ENCODE measurements at places on chromosomes 13 and 19.

- DNase-seq, result no peak
Measured at GRCh38 chr19:44883922-44884321, 7.1 kb upstream of the TOMM40 start.

GRCh38 chr13:20669162-20669561, 34.3 kb upstream of the IL17D start:
- no peak for DNase-seq

DNA sequence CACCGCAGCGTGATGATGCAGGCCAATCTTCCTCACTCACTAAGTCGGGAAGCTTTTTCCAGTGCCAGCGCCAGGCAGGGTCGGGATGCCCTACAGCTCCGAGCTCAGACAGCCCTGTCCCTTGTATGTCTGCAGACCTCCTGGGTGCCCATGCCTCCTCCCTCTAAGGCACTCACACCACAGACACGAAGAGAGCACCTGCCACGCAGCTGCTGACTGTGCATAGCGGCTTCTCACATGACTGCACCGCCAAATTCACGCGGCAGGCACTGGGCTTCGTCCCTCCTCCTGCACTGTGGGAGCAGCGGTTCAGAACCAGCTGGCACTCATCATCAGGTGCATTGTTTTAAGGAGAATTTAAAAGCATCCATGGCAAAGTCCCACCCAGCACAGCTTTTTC, 88.1 kb downstream of the SLC7A1 start:
- no peak for DNase-seq

GRCh38 chr19:29048873-29049272, 164.1 kb downstream of the UQCRFS1 start:
- DNase-seq, result no peak

GRCh38 chr19:15551293-15552004, 43.1 kb downstream of the CYP4F22 start:
- DNase-seq, result no peak

DNA sequence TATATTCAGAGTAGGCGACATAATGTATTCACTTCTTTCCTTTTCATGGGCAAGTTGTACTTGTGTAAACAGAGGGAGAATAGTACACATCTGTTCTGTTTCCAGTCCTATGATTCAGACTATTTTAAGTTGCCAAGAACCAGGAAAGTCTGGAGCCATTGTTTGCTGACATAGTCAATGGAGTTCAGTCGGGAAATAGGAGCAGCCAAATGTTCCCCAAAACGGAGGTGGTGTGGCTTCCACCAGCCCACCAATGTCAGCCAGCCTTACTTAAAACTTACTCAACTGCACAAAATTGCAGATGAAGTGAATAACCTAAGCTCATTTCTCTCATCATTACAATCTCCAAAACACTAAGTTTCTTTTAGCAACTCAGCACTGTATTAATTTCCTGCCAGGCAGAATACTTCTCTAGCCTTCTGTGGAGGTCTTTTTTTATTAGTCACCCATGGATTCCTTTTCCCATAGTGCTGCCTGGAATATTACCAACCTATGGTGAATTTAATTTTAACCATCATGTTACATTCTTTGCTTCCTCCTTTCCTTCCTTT, 22.3 kb upstream of the CSNK1A1L start:
- no peak for DNase-seq

DNA sequence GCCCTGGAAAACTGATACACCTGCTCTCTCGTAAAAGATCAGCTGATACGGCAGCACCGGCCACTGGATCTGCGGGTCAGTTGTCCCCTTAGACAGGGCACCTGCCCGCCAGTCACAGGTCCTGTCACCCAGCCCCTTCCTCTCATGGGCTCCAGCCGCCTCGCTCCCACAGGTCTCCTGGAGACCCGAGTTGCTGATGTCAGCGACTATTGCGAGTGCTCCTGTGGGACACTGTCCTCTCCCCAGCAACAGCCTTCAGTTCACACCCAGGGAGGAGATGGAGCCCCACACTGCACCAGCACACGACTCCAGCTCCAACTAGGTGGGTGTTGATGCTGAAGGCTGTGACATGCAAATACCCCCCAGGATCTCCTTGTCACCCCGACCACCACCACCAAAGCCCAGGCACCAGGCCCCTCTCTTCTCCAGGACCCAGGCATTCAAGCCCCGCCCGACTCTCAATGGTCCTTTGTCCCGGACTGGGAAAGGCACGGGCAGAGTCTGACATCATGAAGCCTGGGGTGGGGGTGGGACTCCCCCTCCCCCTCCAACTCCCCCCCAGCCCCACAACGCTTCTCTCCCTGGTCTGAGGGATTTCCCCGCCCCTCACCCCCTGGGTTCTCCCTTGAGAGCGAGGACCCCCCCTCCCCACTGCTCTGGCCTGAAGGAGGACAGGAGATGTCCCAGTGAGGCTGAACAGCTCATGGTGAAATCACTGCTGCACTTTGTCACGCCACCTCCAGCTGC, 1.4 kb upstream of the MAG start:
- no peak for DNase-seq

- DNase-seq, result no peak
Measured at GRCh38 chr13:19781526-19781925, 1.2 kb downstream of the PSPC1 start.

DNA sequence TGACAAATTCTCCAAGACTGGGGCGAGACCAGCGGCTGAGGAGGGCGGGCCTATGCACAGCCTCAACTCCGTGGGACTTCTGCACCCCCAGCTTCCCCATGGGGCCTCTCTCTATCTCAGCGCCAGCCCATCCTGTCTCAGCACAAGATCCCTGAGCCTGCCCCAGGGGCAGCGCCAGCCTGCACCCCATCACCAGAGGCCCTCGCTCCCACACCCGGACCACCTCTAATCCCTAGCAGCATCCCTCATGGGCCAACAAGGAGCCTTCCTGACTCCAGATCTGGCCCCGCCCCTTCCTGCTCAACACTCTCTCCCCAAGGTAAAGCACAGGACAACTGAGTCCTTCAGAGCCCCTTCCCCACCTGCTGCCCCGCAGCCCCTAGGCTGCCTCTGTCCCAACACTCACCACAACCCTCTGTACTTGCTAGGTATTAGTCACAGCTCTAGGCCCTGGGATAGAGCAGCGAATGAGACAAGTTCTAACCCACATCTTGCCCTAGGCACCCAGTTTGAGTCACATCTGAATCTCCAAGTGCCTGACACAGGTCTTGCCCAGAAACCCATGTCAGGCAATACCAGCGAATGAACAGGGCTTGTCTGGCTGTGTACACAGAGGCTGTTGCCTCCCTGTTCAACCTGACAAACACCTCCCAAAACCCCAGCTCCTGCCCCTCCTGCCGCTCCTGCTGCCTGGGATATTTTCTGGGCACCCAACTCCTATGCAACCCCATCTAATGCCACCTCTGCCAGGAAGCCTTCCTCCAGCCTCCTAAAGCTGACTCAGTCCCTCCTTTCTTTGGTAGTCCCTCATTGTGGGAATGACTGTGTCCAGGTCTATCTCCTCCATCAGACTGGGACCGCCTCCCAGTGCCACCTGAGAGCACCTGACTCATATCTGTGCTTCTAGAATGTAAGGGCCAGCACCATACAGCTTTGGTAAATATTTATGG, 18.6 kb downstream of the GRIK5 start:
- DNase-seq, result no peak

GRCh38 chr19:35307931-35308330, 16.0 kb downstream of the MAG start:
- DNase-seq, result no peak

DNA sequence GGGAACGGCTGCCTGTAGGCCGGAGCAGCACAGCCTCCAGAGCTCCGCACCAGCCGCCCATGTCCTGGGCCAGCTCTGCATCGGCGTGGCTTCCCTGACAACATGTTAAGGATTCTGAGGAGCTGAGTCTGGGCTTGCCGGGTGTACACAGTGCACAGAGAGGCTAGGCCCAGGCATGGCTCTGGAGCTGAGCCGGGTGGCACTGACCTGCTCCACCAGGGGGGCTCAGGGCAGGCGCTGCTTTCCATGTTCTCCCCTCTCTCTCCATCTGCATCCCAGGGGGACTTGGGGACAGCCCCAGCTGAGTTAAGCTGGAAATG, 31.6 kb downstream of the AP1M1 start:
- DNase-seq, result no peak

GRCh38 chr19:5693195-5694166, 3.4 kb downstream of the RPL36 start:
- DNase-seq, result no peak

- DNase-seq, result no peak
Measured at GRCh38 chr13:88051746-88052482, 380.7 kb downstream of the SLITRK5 start.

- peak; percentile 26 for DNase-seq
Measured at GRCh38 chr13:99740251-99740979, 231.2 kb downstream of the ZIC5 start.

DNA sequence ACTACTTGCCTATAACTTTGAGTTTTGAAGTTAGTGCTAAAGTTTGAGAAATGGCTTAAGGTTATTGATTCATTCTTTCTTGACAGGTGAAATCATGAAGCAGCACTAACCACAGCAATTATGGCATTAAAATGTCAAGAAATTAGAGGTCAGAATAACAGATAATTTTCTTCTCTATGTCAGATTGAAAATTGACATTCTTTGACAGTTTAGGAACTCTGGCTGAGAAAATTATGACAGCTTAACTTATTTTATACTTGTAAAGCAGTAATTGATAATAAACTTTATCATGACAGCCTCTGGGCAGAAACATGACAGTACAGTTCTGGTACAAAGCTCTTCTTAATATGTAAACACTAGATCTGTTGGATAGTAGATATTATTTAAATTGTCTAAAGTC, 155.2 kb upstream of the MAB21L1 start:
- DNase-seq, result no peak

DNA sequence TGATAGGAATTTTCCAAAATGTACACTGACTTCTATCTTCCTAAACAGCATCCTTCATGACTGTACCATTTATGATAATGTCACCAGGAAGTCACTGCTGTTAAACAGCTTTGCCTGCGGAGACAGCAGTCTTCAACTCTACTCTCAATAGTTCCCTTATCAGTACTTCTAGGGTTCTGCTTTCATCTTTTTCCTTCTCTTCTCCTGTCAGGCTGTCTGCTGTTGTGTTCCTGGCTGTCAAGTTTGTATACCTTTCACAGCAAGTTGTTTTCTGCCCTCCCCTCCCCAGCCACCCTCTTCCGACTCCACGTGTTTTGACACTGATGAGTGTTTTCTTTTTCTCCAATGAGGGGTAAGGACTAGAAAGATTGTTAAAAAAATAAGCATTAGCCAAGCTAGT, 2.2 kb downstream of the UPF3A start:
- DNase-seq, result peak; percentile 22

GRCh38 chr19:19647037-19647835, 3.8 kb upstream of the GMIP start:
- DNase-seq, result no peak

DNA sequence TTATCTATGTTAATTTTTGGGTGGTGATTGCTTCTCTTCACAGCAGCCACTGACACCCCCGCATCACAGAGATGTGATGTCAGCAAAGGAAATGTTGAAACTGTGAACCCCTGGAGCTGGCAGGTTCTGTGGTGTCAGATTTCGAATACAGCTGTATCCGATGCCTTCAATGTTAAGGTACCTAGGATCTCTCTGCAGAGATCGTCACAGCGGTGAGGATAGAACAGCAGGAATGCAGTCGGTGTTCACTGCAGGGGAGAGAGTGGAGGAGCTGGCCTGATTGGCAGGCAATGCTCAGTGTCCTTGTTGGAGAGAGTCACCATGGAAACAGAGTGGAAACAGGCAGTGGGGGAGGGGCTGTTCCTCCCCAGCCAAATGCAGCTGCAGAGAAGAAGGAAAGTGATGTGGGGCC, 79.5 kb upstream of the ZNF835 start:
- no peak for DNase-seq

DNA sequence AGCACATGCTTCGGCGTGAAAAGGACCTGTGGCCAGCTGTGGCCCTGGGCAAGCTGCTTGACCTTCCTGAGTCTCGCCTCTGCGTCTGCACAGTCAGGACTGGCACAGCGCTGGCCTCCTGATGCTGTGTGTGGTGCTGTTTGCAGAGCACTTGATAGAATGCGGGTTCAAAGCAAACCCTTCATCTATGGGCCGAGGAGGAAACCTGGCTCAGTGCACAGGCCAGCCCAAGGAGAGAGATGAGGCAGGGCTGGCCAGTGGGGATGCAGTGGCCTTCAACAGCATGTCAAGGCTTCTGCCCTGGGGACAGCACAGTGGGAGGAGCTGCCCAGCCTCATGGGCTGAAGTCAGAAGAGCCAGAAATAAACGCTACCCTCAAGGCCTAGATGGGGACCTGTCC, 21.3 kb upstream of the VSTM2B start:
- no peak for DNase-seq
